ENCODE measurements at places on chromosomes 16 and 17.

DNA sequence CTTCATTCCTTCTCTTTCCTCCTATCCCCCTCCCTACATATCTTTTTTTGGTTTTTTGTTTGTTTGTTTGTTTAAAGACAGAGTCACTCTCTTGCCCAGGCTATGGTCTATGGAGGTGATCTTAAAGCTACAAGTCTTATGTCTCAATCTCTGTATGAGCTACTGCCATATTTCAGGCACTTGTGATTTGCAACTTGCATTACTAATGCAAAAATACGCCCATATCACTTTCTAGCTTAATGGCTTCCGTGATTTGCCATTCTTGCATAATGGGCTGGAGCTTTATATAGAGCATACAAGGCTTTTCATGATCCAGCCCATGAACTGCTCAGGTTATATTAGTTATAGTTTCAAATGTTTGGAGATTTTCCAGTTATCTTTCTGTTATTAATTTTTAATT is 7.5 kb downstream of the CFAP97D1 start:
- ATAC-seq: no peak

DNA sequence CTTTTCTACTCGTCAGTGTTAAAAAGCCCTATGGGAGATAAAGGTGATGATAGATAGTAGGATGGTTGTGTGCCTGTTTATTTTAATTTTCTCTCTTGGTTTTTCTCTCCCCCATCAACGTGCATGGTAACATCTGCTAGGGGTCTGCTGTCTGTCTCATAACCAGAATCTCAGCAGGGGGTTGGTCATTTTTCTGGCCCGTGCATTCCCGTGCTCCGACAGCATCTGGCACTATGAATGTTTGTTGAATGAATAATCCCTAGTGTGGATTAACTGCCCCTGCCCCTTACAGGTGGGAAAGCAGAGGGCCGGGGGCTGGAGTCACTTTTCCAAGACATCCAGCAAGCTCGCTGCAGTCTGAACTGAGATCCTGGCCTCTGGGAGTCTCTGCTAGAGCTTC is 6.3 kb downstream of the CA5A start:
- no peak for ATAC-seq

DNA sequence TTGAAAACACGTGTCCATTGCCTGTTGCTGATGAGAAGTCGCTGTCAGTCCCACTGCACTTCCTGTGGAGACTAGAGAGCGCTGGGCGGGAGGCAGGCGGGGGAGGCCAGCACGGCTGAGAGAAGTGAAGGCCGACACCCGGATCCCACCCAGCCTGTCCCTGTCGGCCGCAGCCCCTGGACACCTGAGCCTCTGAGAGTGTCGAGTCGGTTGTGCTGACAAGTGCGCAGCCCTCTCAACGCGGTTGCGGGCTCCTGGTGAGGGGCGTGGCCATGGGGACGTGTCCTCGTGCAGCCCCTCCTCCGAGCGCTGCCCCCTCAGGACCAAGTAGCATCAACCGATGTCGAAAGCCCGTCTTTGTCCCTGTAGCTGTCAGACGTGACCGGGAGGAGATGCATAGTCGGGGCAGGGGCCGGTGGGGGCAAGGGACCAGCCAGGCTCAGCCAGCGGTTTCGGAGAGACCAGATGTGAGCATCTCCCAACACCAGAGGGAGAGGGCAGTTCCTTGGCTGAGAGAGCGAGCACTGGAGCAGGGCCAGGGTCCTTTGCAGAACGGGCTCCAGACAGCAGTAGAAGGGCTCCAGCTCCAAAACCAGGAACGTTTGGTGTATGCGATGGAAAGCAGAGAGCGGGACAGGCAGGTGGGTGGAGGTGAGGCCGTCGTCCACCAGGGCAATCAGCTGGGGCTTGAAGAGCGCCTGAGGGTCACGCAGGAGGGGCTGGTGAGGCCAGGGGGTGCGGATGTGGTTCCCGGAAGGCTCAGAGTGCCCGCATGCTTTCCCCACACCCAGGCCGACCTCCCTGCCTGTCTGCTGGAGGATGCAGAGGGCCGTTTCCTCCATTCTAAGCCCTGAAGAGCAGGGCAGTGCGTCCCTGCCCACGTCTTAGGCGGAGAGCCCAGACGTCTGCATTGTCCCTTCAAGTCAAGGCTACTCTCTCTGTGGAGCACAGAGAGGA is 43.3 kb upstream of the CHMP6 start:
- ATAC-seq: no peak

DNA sequence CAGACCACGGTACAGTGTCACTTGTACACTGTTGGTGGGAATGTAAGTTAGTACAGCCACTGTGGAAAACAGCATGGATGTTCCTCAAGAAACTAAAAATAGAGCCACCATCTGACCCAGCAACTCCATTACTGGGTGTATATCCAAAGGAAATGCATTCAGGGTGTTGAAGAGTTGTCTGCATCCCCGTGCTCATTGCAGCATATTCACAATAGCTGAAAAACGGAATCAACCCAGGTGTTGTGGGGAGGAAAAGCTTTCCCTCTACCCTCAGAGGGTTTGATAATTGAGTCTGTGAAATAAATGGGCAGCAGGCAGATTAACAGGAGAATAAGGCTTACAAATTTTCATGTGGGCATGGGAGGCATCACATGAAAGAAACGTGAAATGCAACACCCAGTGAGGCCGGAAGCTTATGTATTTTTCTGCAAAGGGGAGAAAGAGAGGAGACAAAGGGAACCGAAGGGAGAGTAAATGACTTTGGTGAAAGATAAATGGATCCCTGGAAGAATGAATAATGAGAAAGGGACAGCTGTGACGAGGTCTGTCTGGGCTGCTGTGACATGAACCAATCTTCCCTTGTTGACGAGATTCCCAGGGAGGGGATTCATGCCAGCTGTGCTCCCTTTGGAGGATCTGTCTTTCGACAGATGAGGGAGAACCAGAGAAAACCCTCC is 106.2 kb downstream of the KCNJ12 start:
- ATAC-seq: no peak

GRCh38 chr17:42937712-42938596 is 26.3 kb downstream of the AARSD1 start:
- ATAC-seq: no peak

DNA sequence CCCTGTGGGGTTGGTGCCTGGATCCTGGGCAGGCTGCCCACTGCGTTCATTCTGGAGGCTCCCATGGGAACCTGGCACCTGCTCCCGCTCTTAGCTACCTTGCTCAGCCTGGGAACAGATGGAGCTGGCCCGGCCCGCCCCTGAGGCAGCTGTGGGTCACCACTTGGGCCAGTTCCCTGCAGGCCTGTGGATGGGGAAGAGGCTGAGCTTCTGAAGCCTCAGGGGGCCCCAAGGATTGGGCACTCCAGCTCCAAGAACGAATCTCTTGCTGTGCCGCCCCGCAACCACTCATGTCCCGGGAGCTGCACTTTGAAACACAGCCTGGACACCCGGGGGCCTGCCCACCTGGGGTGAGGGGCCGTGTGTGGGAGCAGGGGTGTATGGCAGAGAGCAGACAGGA is 37.7 kb downstream of the BAHCC1 start:
- no peak for ATAC-seq

DNA sequence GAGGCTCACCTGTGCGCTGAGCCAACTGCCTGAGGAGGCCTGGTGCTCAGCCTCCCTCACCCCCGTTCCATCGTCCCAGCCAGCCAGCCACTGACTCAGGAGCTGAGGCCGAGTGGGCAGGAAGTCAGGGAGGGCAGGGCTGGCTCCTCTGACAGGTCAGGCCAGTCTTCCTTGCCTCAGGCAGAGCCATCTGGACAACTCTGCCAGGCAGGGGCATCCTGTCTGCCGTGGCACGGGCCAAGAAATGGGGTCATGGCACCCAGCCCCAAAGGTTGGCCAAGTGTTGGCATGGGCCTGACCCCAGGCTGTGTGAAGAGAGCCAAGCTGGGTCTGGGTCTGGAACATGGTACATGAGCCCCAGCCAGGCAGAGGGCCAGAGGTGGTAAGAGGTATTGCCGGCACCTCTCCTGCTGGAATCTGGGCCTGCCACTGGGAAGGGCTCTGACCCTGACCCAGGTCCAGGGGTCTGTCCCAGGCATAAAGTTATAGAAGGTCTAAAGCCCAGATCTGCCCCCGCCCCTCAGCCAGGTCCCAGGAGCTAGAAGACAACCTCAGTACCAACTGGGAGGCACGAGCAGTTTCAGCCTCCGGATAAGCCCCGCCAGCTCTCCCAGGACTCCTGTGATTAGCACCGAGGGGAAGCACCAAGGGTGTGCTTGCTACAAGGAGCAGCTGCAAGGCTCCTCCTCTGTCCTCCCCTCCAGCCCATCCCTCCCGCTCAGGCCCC is 2.5 kb upstream of the VASN start:
- ATAC-seq: no peak

GRCh38 chr16:31179219-31179746 is 656 bp upstream of the FUS start:
- no peak for ATAC-seq

- no peak for ATAC-seq
These were observed 90.2 kb downstream of the CDH8 start for GRCh38 chr16:61946019-61946418.

- no peak for ATAC-seq
These were observed 11.9 kb downstream of the CHD9NB start for GRCh38 chr16:53040788-53041187.

- no peak for ATAC-seq
These were observed 154.4 kb upstream of the FOXF1 start for GRCh38 chr16:86355951-86356350.

- no peak for ATAC-seq
These were observed 5.7 kb upstream of the SULT1A2 start for GRCh38 chr16:28602529-28602928.

GRCh38 chr16:270381-271255 is 5.1 kb downstream of the RGS11 start:
- ATAC-seq: no peak

DNA sequence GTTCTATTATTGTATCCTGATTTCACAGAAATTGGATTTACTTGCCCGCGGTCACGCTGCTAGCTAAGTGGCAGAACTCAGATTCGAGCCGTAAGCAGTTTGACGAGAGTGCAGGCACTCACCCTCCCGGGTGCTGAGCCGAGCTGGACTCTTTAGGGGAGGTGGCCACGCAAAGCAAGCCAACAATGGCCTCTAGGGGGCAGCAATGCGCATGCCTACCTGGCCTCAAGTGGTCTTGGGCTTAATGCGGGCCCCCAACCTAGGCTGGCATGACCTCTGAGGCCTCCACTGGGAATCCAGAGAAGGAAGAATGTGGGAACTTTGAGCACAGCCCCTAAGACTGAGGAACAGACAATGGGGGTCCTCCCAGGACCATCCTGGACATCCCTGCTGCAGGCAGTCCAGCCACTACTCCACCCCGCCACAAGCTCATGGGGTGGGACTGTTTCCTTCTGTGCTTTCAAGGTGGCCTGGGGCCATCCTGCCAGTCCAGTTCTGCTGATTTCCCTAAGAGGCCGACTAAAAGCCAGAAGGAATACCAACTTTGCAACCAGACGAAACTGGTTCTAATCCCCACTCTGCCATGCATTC is 276.5 kb downstream of the XYLT1 start:
- ATAC-seq: no peak

DNA sequence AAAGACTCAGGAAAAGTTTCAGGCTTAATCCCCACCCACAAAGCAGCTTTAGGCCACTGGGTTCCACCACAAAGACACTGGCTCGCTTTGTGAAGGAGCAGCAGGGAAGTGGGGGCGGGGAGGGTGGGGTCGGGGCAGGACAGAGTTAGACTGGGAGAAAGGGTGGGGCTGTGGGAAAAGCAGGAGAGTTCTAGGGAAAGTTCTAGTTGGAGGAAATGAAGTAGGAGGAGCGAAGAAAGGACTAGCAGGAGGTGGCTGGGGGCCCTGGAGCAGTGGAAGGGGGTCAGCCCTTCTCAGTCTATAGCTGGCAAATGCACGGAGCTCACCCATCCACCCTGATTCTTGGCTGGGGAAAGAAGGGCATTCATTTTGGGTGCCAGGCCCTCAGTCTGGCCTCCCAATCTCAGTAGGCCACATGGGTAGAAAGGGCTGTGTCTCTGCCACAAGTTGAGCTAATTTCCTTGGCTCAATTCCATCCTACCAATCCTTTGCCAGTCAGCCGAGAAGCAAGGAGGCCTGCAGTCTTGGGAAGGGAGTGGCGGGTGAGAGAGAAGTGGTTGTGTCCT is 4.6 kb downstream of the INPP5K start:
- no peak for ATAC-seq

GRCh38 chr17:42179911-42180410 is 981 bp downstream of the KCNH4 start:
- no peak for ATAC-seq

DNA sequence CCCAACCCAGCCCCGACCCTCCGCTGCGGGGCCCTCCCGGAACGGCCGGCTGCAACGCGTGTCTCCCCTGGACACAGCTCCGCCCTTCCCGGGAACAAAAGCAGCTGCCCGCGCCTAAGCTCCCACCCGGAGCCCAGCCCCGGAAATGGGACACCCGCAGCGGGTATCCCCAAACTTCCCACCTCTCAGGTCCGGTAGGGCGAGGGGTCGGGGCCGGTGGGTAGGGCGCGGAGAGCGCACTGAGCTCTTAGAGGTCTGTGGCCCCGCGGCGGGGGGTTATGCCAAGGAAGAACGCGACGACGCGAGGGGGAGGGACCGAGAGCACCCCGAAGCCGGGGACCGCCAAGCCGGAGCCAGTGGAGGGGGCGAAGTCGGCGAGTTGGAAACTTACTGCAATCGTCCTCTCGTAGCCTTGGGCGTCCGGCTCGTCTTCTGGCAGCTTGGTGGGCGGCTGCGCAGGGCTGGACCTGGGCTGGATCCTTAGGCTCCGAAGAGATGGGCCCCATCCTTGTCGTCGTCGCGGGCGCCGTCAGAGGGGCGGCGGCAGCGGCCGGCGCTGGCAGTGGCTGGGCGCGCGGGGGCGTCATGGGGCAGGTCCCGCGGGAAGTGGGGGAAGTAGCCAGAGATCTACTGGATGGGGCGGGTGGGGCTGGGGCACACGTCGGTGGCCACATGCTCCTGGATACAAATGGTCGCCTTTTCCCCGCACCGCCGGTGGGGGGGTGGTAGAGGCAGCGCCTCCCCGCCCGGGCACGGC is 6.9 kb downstream of the USP6 start:
- ATAC-seq: no peak

DNA sequence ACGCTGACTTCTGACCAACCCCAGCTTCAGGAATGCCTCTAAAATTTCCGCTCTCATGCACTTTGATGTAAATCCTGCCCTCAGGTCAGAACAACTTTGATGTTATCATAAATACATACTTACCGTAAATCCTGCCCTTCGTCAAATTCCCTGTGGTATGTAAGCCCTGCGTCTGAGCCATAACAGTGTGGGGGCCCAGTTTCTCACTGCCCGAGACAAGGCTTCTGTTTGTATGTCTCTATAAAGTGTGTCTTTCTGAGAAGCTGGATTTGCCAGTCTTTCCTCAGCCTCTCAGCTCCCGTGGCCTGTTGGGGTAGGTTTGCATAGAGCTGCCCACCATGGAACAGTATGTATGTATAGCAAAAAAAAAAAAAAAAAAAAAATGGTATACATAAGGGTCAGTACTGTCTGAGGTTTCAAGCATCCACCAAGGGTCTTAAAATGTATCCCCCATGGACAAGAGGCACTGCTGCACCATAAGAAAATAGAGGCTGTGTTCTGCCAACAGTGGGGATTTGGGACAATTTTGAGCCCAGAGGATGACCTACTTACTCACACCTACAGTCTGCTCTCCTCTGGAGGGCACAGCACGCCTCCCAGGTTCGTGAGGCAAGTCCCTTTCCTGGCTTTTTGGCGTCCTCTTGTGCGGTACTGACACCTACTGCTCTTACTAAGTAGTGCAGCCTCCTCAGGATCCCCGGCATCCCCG is 17.5 kb downstream of the PRMT7 start:
- ATAC-seq: peak; percentile 95

All from activated CD4-positive, CD25-positive, alpha-beta regulatory T cell treated with anti-CD3 and anti-CD28 coated beads, Interleukin-2, amount 50 U/mL, for 24 hours (primary cell).